Substantia nigra (tissue), 51 donors: ENCODE measurements at places on chromosomes 13 and 19.
A peak's percentile ranks its signal among the peaks of the same experiment; 100 is the strongest.

GRCh38 chr19:44570984-44571684 is 41.7 kb upstream of the CEACAM20 start:
- peak; percentile 45 for DNase-seq

DNA sequence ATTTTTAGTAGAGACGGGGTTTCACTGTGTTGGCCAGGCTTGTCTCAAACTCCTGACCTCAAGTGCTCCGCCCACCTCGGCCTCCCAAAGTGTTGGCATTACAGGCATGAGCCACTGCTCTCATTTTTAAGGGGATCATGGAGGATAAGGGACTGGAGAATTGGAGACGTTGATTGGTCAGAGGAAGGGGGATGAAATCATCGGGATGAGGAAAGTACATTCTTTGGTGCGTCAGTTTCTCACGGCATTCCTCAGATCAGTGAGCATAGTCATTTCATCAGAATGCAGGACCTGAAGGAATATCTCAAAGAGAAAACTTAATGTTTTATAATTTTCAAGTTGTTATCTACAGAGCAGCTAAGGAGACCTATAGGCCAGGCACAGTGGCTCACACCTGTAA is 14.0 kb downstream of the ZNF114 start:
- DNase-seq: no peak

DNA sequence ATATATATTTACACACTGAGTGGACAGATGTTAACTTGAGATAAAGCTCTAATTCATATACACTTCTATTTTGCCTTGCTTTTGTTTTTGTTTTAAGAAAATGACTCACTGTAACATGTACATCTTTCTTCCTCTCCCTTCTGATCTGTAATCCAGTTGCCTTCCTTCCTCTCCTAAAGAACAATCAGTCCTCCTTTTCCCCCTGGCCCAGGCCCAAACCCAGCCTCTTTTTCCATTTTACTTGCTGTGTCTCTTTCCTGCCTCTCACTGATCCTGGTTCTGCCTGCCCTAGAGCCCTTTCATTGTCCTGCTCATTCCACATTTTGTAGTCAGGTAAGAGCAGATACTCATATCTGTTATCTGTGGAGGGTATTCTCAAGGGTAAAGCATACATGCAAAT is 50.8 kb downstream of the ZAR1L start:
- no peak for DNase-seq

GRCh38 chr19:50599427-50599826 is 31.2 kb upstream of the LRRC4B start:
- no peak for DNase-seq

DNA sequence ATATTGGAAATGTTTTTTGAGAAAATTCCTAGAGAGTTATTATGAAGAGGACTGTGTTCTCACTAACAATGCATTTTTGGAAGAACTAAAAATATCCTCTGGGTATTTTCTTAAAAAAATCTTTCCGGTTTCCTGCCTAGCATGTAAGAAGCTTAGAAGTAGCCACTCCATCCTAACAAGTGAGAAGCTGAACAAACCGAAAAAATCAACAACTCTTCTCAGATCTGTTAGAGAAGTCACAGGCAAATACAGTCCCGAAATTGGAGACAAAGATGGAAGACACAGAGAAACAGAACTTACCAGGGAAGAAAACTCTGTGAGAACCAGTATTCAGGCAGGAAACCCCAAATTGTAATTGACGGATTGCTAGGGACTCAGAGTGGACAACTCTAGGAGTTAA is 173.0 kb downstream of the KLF12 start:
- no peak for DNase-seq

DNA sequence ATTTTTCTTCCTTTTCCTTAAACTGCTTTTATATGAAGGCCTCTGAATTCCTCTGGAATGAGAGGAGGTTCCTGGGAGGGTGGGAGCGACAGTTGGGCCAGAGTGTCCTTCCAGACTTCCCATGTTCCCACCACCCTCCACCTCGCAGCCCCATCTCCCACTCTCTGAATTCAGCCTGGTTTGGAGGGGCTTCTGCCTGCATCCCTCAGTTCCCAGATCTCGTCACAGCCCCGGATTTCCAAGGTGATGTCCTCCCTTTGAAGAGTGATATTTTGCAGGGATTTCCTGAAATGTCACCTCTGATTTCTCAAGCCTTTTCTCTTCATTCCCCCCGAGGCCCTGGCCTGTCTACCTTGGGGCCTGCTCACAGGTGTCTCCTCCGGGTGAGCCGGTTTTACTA is 16.7 kb upstream of the SLC7A9 start:
- DNase-seq: no peak

DNA sequence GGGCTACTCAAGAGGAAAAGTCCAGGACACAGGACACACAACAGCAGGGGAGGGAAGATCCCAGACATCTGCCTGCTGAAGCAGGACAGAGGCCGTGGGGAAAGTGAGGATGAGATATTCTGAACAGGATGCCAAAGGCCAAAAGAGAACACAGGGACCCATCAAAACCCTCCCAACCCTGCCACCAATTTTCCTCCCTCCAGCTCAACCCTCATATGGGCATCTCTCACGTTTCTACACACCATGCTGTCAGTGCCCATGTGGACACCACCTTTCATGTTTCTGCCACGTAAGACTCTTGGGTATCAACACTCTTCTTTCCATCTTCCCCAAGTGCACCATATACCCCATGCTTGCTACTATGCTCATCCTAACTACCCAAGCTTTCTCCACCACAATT is 97.6 kb downstream of the RNASEH2B start:
- no peak for DNase-seq

DNA sequence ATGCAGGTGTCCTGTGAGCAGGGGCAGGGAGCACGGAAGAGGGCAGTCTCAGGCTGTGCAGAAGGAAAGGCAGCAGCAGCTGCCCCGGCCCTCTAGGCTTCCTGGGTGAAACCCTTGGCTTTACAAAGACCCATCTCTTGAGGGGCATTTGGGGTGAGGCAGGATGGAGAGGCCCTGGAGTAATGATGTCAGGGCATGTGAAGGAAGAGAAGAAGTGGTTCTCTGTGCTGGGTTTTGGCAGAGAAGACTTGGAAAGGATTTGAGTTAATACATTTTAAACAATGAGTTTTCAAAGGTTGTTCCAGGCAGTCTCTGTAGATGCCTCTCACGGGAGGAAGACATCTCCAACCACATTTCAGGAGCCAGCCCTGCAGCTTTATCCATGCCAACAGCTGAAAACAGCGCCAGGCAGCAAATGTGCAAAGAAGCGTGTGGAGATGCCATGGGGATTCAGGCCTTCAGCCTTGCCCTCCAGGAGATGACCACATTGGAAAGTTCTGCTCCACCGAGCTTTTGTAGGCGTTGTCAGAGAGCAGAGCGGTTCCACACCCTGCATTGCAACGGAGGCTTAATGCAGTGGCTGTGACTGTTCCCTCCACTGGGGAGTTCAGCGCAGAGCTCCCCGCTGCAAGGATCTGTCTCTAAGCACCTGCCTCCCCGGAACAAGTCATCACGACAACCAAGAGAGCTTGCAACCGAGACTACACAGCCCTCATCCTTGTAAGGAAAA is 322.8 kb downstream of the UQCRFS1 start:
- peak; percentile 19 for DNase-seq

DNA sequence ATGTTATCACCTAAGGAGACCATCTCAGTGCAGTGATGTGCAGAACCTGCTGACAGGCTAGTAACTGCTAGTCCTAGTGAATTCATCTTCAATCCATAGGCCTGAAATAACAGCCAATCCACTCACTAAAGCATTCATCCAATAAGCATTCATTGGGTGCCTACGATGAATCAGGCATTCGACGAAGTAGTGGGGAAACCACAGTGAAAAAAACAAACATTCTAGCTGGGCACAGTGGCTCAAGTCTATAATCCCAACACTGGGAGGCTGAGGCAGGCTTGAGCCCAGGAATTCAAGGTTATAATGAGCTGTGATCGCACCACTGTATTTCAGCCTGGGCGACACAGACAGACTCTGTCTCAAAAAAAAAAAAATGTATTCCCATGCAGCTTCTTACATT is 135.6 kb downstream of the RNF17 start:
- DNase-seq: no peak

- no peak for DNase-seq
Observed at GRCh38 chr19:46068345-46069258, 27.8 kb upstream of the IGFL4 start.

DNA sequence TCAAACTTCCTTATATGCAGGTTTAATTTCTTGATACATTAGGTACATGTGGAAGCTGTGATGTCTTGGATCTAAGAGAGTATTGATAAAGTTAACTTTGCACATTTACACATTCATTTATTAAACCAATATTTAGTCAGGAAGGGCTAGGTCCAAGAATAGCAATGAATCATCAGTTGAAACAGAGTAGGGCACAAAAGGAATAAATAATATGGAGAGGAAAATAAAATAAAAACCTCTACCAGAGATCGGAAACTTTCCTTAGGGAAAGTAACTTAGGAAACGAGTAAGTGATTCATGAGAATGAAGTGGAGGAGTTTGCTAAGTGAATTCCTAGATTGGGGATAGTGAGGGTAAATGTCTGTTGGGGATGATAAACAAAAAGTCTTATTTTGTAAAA is 259.4 kb upstream of the DACH1 start:
- no peak for DNase-seq

GRCh38 chr13:32857077-32857476 is 159.1 kb upstream of the KL start:
- no peak for DNase-seq

GRCh38 chr13:109275139-109275745 is 511.1 kb downstream of the IRS2 start:
- DNase-seq: no peak

DNA sequence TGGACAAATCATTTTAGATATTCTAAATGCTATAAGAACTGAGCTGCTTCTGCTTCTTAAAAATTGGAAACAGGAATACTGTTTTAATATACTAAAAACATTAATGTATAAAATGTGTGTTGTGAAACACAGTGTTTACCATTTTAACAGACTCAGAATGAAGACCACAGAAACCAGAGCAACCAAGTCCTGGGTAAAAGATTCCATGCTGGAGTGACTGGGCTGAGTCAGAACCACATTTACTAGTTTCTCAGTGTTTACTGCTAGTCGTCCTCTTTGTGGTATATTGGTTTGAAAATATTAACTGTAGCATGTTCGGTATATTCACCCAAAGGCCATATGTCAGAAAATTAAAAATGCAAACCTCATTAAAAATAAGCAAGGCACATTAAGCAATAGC is 31.9 kb downstream of the ANKRD10 start:
- no peak for DNase-seq

DNA sequence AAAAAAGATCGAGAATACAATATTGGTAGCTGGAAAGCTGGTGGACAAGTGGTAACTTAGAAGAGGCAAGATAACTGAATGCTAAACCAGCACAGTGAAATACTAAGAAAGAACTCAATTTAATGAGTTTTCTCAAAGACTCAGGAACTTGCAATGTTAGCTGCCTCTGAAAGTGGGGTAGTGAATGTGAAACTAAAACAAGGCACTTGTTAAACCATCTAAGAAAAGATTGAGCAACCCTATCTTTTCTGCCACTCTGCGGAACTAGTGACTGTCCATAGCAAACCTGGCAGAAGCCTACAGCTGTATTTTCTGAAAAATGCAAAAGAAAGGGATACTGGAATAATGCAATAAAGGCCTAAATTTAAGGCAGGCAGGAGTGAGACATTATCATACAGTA is 1574.4 kb upstream of the PRR20A start:
- DNase-seq: no peak

DNA sequence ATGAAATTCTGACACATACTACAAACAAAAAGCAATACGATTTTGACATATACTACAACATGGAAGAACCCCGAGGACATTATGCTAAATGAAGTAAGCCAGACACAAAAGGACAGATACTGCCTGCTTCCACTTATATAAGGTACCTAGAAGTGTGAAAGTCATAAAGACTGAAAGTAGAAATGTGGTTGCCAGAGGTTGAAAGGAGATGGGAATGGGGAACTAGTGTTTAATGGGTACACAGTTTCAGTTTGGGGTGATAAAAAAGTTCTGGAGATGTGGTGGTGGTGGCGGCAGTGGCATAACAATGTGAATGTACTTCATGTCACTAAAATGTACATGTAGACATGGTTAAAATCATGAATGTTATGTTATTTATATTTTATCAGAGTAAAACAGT is 12.1 kb upstream of the NDFIP2 start:
- DNase-seq: no peak

- peak; percentile 80 for DNase-seq
Observed at GRCh38 chr13:43786766-43787517, at the start of gene ENOX1. TSS of gene ENOX1 (minus strand) at chr13:43786972.

- DNase-seq: no peak
Observed at GRCh38 chr19:48370955-48371354, 6.8 kb downstream of the SYNGR4 start.

DNA sequence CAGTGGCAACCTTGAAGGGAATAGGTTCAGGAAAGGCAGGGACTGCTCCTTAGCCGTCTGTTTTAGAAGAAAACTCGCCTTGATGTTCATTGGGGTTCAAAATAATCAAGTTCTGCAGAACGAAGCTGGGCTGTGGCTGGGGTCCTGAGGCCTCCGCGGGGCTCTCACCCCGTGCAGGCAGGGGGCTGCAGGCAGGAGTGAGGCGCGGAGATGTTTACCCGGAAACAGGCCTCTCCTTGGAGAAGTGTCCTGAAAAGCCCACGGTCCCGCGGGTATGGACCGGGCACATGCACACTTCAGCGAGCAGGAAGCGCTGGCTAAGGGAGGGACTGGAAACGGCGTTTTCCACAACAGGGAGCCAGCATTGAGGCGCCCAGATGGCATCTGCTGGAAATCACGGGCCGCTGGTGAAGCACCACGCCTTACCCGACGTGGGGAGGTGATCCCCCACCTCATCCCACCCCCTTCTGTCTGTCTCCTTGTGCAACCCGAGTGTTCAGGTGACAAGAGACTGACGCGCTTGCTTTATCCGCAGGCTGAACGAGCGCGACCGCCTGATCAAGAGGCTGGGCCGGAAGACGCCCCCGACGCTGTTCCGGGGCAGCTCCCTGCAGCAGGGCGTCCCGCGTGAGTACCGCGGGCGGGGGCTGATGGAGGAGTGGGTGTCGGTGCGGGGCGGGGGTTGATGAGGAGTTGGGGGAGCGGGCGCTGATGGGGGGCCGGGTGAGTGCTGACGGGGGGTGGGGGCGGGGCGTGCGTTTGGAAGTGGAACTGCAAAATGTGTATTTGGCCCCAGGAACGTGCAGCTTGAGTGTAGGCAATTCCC is 39.6 kb downstream of the SHISA2 start:
- DNase-seq: no peak

DNA sequence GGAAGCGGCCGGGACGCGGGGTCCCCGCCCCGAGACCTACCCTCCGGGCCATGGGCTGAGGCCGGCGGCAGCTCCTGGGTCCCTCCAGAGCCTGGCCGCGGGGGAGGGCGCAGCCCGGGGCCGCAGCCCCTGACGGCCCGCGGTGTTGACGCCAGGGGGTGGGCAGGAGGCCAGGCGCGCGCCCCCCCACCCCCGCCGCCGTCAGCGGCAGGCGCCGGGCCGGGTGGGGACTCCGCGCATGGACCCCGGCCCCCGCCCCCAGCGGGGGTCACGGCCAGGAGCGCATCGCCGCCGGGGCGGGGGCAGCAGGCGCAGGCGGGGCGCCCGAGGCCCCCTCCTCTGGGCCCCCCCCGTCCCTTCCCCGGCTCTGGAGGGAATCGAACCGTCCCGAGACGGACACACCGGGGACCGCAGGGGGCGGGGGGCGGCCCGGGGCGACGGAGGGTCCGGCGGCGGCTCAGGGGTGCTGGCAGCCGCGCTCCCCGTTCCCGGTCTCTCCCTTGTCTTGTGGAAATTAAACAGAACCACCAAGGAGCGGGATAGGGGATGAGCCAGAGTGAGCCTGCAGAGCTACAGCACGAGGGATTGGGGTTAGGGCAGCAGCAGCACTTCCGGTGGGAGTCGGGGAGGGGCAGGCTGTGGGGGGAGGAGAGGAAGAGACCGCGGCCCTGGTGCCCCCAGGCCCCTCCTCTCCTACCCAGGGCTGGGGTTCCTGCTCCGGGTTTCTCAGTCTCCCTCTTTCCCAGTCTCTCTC is at the start of gene MEIS3:
Gene MEIS3, minus strand, starts transcription at position 498 of the 754 bp plus-strand sequence. Its CDS starts 446 bp downstream, at position 52.
- no peak for DNase-seq
